Lung (tissue), 17 donors: ENCODE measurements at places on chromosomes 5 and 9. TPM values are rescaled to one million over a fixed set of nuclear protein-coding genes. Genes with fewer than 3 reads are reported as not detected.

FBP2 gene
- polyA plus RNA-seq: not detected

TMOD1 gene
- 7.9 TPM for polyA plus RNA-seq

DAB2IP gene
- polyA plus RNA-seq: 32.3 TPM

FBXL7 gene
- polyA plus RNA-seq: 1.9 TPM

CRAT gene
- 10.4 TPM for polyA plus RNA-seq

SLC34A1 gene
- polyA plus RNA-seq: 0.02 TPM
